ENCODE measurements at places on chromosomes 11 and 22.

- no peak for DNase-seq
Observed at GRCh38 chr11:69950120-69950519, 128.0 kb upstream of the ANO1 start.

GRCh38 chr11:16781936-16782919, 43.8 kb downstream of the C11orf58 start:
- no peak for DNase-seq

DNA sequence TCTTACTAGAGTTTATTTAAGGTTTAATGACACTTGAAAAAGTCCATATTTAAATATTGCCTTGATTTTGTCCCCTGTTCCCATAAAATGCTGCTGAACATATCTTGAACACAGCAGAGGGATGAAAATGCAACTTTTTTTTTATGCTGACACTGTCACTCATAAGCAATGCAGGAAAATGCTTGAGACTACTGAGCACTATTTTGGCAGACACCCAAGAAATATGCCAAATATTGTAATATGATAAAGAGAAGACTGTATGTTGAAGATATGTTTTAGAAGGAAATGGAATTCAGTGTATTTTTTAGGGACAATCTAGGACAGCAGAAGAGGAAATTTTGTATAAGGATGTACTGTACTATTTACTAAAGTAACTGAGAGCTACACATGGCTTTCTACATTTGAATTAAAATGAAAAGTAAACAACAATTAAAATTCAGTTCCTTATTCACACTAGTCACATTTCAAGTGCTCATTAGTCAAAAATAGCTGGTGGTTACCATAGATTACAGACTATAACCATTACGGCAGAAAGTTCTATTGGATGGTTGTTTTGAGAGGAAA, 58.6 kb downstream of the LRRC4C start:
- DNase-seq: no peak

- no peak for DNase-seq
Observed at GRCh38 chr11:79708319-79708932, 267.6 kb upstream of the TENM4 start.

DNA sequence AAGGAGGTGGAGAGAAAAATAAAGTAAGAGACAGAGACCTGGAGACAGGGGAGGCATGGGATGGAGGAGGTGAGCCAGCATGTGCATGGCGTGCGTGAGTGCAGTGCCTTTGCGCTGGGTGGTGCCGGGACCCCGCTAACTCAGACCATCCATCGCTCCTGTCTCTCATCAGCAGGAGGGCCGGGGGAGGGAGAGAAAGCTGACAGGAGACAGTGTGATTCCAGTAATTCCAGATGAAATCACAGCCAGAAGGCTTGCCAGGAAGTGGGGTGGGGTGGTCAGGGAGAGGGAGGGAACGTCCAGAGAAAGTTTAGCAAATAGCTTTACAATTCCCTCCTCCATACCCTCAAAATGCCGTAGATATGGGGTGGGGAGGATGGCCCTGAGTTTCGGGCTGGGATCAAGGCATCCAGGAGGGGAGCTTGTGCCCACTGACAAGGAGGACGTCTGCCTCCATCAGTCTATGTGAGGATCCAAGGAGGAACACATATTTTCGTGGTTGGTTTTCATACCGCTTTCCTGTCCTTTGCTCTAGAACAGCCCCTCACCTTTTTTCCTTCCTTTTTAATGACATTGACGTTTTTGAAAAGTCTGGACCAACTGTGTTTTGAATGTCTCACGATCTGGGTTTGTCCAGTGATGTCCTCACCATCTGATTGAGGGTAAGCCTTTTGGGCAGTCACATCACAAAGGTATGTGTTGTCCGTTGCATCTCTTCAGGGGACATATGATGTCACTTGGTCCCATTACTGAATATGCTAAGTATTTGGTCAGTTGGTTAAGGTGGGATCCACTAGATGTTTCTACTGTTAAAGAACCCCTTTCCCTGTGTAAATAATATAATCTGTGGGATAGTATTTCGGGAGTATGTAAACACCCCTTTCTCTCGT, 567.3 kb downstream of the MIAT start:
- DNase-seq: no peak

DNA sequence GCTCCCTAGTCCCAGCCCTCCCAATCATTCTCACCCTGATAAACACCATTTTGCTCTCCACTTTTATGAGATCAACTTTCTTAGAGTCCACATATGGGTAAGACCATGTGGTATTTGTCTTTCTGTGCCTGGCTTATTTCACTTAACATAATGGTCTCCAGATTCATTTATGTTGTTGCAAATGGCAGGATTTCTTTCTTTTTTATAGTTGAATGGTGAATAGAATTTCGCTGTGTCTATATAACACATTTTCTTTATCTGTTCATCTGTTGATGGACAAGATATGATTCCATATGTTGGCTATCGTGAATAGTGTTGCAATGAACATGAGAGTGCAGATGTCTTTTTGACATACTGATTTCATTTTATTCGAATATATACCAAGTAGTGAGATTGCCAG, 367.4 kb upstream of the ARHGAP42 start:
- no peak for DNase-seq

DNA sequence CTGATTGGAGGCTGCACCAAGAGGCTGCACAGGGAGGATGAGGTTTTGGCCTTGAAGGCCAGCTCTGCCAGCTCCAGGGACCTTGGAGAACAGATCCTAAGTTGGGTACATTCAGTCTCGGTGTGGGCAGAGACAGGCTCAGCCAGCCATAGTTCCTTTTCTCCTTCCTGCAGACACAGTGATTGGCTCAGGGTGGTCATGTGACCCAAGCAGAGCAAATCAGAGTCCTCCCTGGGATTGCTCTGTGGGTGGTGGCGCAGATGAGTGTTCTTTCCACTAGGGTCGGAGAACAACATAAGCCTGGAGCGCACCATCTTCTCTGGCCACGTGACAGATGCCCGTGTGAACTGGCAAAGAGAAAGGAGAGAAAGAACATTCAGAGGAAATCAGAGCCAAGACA, 47.1 kb upstream of the CCND1 start:
- DNase-seq: no peak

- DNase-seq: no peak
Observed at GRCh38 chr11:125239585-125240560, 75.3 kb downstream of the PKNOX2 start.

DNA sequence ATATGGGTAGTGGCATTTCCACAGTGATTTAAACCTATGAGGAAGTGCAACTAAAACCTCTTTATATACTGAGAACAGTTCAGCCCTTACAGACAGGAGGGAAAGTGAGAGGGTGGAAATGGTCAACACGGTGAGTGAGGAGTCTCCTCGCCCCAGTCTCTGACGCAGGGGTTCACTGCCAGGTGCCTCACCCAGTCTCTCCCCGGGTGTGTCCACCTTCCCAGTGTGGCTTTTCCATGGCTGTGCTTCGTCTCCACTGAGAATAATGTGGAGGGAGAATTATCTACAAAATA, 116.6 kb upstream of the TOP3B start:
- DNase-seq: no peak

DNA sequence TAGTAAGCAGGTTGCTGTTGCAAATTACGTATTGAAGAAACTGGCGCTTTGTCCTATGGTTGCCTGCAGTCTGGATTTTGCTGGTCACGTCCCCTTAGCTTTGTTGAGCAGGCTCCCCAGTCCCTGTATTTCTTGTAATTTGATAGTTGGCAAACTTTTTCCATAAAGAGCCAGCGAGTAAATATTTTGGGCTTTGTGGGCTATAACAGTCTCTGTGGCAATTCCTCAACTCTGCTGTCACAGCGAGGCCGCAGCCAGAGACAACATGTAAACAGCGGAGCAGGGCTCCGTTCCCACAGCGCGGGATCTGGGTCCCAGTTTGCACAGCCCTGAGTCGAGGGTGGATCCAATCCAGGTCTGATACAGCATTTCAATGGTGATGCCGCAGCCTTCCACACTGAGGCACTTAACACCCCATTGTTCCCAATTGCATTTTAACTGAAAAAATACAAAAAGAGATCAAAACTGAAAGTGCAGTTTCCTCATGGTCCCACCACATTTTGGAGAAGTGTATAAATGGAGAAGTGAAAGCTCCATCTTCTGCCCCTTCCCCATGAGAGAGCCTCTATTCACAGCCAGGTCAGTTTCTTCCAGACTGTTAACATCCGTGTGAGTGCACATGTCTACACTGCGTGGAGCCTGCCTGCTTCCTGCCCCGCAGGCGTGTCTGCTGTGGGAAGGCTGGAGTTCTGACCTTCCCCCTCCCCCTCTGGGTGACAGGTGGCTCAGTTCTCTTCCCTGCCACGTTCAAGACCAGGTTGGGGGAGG, 89.1 kb downstream of the RPS6KA4 start:
- DNase-seq: peak; percentile 56

DNA sequence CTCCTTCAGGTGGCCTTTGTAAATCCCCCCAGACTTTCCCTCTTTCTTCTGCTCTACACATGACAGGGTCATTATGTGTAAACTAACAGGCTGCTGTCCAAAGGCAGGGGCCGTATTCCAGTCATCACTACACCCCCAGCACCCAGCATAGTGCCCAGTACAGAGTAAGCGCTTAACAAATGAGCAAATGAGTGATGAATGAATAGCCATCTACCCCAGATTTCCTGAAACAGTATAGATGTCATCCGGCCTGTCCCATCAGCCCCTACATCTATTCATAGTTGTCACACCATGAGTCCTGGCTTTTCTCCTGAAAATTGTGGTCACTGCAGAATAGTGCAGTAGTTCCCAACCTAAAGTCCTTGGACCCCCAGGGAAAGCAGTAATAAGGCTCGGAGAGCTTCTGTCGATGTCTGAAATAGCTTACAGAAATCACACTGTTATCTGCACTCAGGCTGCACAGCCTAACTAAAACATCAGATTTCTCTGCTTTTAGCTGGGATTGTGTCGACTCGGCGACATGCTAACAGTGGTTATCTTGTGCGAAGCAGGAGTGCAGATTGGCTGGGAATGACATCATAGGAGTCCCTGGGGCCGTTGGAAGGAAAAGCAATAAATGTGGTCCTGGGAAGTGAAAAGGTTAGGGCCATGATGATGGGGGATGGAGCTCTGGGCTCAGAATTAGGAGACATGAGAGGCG, 143.8 kb upstream of the NECTIN1 start:
- DNase-seq: no peak

- DNase-seq: no peak
Observed at GRCh38 chr11:33819278-33820035, 45.1 kb upstream of the FBXO3 start.

DNA sequence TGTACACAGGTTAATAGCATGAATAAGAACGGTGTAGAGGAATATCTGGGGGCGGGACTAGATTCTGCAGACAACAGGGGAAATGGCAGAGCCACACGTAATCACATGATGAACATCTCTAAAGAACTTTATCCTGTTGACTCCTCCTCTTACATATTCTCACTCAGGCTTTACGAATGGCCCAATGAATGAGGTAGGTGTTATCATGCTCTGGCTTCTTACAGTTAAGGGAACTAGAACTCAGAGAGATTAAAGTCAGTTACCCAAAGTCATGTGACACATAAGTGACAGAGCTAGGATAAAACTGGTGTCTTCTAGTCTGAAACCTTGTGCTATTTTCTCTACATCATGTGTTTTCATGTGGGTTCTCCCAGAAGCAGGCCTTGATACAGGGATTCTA, 49.0 kb upstream of the BMAL1 start:
- no peak for DNase-seq

DNA sequence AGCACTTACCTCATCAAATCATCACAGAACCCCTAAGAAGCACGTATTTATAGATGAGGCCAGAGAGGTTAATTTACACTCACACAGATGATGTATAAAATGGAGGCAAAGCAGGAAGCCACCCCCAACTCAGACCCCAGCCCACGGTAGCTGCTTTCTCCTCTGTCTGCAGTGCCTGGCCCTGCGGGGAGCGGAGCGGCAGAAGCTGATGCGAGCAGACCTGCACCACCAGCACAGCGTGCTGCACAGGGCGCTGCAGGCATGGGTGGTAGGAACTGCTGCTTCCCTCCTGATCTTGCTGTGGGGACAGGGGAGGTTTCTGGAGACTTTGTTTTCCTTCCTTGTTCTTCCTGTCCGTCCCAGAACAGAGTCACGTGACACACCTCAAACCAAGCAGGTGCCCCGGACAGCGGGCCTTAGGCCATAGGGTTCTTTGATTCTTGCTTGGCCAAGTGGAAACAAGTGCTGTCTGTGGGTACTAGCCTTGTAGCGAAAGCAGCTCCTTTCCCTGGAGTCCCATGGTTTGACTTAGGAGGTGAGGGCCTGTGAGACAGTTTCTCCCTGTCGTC, 57.8 kb downstream of the PISD start:
- no peak for DNase-seq

GRCh38 chr22:26447584-26448329, 18.7 kb downstream of the ASPHD2 start:
- no peak for DNase-seq

DNA sequence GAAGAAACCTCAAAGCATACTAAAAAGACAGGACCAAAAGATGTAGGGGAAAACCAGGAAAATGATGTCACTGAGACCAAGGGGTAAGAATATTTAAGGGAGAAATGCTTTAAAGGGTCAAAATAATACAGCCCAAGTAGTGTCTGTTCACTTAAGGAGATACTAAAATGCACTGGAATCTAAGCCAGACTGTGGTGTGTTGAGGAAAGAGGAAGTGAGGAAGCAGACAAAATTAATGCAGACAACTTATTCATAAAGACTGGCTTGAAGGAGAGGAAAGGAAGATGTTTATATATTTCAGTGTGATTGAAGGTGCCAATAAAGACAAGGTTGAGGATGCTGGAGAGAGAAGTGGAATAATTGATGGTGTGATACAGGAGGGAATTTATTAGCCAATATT, 15.7 kb downstream of the ZNF215 start:
- DNase-seq: no peak

GRCh38 chr22:38317995-38318715, 922 bp upstream of the CSNK1E start:
- peak; percentile 79 for DNase-seq

DNA sequence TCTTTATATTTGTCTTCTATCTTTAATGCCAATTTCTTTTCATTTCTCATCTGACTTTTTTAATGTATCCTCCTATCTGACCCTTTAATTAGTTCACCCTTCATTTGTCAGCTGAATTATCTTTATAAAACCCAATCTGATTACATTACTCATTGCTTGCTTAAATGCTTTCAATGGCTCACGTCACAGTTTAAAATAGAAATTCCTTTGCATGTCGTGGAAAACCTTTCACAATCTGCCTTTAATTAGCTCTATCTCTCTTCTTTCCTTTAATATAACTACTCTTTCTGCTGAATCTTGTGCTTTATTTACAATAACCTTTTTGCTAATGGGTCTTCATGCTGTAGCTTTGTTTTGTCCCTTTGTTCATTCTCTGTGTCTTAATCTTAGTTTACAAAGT, 125.7 kb downstream of the DYNC2H1 start:
- peak; percentile 75 for DNase-seq

DNA sequence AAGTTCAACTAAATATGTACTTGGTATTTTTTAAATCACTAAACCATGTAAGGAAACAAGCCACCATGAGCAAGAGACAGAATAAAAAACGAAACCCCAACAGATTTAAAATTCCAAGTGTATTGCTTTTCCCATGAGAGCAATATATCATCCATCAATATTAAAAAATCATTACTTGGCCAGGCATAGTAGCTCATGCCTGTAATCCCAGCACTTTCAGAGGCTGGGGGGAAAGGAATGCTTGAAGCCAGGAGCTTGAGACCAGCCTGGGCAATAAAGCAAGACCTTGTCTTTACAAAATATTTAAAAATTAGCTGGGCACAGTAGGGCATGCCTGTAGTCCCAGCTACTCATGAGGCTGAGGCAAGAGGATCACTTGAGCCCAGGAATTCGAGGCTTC, 190.8 kb downstream of the TTC28 start:
- no peak for DNase-seq

Measured in fibroblast of gingiva (primary cell).